ENCODE measurements at places on chromosomes 2 and 18.

DNA sequence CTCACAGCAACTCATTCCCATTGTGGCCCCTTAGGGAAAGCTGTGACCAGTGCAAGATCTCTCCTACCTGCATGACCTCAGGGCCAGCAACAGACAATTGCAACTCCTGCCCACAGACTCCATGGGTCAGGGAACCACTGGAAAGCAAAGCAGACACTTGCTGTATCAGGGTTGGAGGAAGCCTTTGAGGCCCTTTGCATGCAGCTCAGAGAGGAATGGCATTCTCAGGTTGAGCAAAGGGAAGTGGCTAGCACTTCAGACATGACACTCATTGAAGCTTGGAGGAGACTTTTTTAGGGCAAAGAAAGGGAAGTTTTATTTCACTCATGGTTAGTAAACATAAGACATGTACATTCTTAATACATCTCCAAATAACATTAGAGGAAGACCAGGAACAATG is 22.1 kb downstream of the IL1F10 start:
- no peak for DNase-seq

DNA sequence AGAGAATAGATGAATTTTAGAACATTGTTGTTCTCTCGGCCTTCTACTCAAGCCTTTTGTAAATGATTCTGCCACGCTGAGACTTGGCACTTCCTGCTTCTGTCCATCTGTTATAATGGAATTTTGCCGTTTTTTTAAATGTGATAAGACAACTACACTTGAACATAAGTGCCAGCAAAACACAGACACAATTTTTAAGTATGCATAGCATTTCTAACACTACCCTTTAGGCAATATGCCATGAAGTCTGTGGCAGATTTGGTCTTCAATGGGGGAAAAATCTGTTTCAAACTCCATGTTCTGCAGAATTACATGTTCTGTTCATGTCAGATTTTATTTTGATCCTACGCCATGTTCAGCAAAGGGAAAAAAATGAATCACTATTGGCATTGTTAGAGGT is 1170.7 kb upstream of the SLC39A10 start:
- no peak for DNase-seq

GRCh38 chr2:195212586-195212985 is 444.4 kb upstream of the SLC39A10 start:
- DNase-seq, result no peak

- DNase-seq, result no peak
These were observed 665.5 kb upstream of the CNTNAP5 start for GRCh38 chr2:123359636-123360035.

- no peak for DNase-seq
These were observed 94.9 kb downstream of the DHRS9 start for GRCh38 chr2:169164311-169164710.

DNA sequence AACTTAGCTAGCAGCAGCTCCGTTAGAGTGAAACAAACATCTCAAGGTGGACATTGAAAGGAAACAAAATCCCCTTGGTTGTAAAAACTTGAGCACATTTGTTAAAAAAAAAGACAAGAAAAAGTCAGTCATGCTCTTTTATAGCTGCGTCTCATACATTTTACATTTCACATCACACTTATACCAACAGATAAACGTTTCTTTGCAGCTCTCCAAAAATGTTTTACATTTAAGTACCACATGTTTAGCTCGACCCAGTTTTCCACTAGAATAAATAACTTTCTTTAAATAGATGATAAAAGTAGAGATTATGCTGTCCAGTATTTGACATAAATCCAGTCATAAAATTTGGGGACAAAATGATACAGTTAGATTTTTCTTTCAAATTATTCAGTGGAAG is 297.0 kb upstream of the ST6GAL2 start:
- no peak for DNase-seq

DNA sequence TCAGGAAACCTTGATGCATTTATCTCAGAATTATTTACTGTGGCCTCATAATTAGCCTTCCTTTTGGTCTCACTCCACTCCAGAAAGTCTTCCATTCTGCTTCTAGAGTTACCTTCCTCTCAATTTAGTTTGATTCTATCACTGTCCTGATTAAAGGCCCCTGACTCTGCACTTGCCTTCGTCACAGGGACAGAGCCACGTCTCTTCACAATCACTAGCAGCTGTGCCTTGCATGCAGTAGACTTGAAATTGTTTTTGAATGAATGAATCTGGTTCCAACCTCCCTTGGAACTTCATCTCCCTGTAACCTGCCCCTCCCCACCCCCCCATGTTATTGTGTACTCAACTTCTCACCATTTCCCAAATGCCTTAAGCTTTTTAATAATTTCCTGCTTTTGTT is 52.4 kb downstream of the OSBPL6 start:
- DNase-seq, result no peak

GRCh38 chr18:11761553-11761952 is 72.5 kb downstream of the GNAL start:
- no peak for DNase-seq

GRCh38 chr2:162747021-162747420 is 91.5 kb downstream of the KCNH7 start:
- no peak for DNase-seq

DNA sequence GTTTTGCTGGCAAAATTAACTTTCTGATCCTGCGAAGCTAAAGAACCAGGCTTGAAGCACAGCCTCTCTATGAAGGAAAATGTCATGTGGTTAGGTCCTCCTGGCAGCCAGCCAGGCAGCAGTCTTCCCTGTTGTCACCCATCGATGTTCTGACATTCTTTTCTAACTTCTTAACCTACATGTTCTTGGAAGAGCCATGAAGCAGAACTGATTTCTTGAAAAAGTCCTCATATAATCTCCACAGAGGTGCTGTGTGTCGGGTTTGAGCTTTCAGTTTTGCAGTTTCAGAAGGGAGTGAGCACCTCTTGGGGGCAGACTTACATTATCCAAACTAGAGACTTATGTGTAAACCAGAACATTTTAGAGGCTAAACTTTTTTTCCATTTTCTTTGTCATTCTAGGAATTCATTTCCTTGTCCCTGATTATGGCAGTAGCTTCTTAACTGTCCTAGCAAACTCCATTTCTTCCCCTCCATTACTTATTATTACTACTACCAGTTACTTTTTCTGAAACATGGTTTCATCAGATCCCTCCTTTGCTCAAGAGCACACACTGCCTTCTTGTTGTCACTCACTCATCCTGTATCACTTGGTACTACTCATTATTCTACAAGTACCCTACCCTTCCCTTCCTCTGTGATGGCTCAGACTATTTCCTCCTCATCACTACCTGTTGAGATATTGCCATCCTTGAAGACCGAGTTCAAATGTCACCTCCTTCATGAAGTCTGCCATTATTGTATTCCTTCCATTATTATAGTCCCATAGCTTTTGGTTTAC is 31.1 kb downstream of the DOK1 start:
- no peak for DNase-seq

GRCh38 chr2:239832490-239833268 is 192.5 kb downstream of the NDUFA10 start:
- no peak for DNase-seq

DNA sequence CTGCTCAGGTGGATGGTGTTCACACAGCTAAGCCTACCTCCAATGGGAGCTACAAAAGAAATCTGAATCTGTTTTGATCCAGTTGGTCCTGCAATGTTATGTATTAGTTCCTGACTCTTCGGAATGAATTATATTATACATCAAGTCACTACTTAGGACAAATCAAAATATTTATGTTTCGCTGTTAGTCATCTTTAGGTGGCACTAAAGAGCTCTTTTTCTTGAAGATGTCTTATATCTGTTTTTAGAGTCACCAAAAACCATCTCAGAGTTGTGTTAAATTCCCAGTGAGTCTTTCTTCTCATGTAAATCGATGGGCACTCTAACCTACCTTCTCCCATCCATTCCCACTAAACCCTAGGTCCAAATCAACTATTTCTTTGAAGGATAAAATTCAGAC is 2.2 kb downstream of the DNER start:
- no peak for DNase-seq

- no peak for DNase-seq
These were observed at the start of gene ATP6V1C2 for GRCh38 chr2:10721396-10722251. ATP6V1C2 (plus strand) TSS chr2:10721630; CDS start chr2:10722850, 1,220 bp downstream.

DNA sequence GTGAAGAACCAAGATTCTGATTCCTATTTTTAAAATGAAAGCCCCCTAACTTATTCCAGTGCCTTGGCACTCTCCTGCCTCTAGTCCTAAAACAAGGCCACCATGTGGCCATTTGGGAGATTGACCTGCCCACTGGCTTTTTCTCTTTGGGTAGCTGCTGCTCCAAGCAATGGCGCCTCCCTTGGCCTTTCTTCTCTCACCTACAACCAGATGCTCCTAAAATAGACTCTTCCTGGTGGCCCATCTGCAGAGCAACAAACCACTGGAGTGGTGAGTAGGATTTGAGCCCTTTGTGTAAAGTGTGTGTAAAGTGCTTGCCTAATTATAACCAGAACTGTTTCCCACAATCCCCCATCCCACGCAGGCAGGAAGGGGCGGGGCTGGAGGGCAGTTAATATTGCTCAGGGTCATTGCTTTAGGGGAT is 114.2 kb downstream of the FHOD3 start:
- DNase-seq, result no peak

DNA sequence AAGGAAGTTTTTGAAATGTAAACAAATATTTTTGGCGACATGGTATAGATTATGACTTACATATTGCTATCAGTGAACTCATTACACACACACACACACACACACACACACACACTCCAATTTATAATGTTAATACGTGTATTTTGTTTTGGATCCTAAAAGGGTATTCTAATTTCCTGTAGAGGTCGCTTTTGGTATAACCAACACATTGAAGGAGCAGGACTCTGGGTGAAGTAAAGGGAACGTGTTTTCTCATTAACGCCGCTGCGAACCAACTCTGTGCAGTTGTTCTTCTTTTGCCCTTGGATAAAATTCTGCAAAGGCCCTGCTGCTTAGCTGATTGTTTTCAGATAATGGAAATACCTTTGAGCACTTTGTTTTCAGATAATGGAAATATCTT is 190.4 kb downstream of the PMAIP1 start:
- no peak for DNase-seq

DNA sequence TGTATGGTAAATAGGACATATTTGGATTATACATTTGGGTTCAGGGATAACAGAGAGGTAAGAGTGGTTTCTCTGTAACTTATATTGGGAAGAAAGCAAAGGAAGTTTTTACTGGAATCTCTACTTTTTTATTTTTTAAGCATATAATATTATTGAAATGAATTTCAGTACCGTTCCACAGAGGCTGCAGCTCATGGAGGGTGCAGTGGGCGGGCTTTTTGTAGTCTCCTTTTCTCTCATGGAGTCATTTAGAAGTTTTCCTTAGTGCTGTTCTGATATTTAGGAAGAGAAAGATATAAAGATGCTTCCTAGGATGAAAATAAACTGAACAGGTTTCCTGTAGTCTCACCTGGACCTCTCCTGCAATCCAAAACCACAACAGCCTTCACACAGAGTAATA is 1153.3 kb upstream of the TMEFF2 start:
- DNase-seq, result no peak

GRCh38 chr2:25298776-25299431 is 42.8 kb downstream of the DNMT3A start:
- DNase-seq, result no peak

GRCh38 chr2:84999553-84999955 is 28.6 kb downstream of the KCMF1 start:
- DNase-seq, result no peak

GRCh38 chr2:120892271-120892966 is 156.8 kb downstream of the GLI2 start:
- DNase-seq, result no peak

GRCh38 chr2:667332-667999 is 9.7 kb downstream of the TMEM18 start:
- no peak for DNase-seq

DNA sequence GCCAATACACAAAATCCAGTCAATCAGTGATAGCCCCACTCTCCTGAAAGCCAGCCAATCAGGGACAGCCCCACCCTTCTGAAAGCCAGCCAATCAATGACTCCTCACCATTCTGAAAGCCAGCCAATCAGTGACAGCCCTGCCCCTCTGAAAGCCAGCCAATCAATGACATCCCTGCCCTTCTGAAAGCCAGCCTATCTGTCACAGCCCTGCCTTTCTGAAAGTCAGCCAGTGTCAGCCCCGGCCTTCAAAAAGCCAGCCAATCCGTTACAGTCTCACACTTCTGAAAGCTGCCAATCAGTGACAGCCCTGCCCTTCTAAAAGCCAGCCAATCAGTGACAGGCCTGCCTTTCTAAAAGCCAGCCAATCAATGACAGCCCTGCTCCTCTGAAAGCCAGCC is 95.9 kb upstream of the HDAC4 start:
- no peak for DNase-seq

GRCh38 chr2:7510353-7510752 is 593.1 kb downstream of the RNF144A start:
- DNase-seq, result no peak

DNA sequence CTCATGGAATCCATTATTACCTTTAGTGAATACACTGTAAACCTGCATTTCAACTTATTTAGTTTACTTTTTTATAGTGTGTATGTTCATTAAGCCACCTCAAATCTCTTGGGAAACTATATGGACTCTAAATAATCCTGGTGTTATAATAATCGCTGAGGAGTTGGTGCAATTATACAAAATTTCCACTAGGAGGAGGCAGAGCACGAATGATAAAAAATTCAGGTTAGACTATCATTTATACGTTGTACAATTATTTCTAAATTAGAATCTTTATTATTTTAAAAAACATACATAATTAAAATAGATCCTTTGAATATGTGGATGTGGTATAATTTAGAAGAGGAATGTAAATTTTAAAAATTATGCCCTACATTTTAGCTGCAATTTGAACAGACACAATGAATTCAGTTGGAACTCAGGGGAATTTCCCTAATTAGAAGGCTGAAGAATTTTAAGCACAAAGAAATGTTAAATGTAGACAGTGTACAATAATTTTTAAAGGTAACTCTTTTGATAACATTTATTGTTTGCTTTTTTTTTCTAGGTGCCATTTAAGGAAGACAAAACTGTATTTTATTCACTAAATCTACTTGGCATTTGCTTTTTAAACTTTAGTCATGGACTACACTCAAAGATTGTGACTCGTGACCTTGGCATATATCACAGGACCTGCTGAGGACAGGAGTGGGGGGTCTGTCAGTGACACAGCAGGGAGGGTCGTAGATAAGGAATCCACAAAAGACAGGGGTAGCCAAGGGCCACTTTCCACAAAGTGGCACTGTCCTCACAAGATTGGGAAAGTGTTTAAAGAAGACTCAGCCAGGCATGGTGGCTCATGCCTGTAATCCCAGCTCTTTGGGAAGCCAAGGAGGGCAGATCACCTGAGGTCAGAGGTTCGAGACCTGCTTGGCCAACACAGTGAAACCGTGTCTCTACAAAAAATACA is 45.5 kb downstream of the RAB12 start:
- no peak for DNase-seq

GRCh38 chr18:12041561-12041960 is 52.1 kb upstream of the ANKRD62 start:
- no peak for DNase-seq

GRCh38 chr2:147657086-147658000 is 187.5 kb upstream of the ACVR2A start:
- DNase-seq, result no peak

DNA sequence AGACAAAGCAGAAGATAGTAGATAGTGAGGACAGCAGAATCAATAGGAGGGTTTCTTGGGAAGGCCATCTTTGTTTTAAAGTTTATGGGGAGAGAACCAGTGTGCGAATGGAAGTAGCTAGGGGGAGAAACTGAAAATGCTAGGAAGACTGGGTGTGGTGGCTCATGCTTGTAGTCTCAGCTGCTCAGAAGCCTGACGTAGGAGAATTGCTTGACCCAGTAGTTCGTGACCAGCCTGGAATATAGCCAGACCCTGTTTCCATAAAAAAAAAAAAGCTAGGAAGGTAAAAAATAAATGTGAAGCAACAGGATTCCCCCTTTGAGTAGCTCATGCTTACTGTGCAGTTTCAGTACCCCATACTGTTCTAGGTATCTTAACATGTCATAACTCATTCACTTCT is 19.2 kb upstream of the DRC1 start:
- DNase-seq, result no peak

Measured in NCI-H2107 (cell line).